ENCODE measurements at places on chromosomes 7 and 10.

- DNase-seq = no peak
These were observed 1.9 kb upstream of the MALRD1 start for GRCh38 chr10:19046679-19047078.

DNA sequence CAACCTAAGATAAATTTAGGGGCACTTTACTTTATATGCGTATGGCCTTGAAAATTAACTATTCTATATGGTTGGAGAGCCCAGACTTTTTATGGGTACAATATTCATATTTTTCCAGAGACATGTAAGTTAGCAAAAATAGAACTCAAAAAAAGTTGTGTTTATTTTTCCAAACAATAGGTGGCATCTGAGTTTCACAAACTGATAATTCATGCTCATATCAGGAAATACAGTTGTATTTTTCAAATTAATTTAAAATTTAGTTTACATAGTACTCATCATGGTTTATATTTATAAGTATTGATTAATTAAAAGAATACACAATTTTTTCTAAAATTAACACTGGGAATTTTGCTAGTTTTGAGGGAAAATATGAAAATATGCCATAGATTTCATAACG is 34.6 kb downstream of the ANKRD7 start:
- DNase-seq = no peak

DNA sequence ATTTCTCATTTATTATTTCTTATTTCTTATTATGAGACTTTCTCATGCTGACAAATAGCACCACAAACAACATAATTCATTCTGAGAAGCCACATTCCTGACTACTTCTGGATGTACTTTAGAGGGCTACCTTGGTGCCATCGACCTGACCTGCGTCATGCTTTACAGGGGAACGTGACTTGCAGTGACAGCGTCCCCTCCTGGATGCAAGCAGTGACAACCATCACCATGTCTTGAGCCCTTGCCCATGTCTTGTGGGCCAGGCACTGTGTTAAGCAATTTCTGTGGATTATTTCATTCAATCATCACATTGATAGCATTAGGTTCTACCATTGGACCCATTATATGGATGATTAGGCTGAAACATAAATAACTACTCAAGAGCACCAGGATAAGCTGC is 137.0 kb downstream of the ANK3 start:
- no peak for DNase-seq

DNA sequence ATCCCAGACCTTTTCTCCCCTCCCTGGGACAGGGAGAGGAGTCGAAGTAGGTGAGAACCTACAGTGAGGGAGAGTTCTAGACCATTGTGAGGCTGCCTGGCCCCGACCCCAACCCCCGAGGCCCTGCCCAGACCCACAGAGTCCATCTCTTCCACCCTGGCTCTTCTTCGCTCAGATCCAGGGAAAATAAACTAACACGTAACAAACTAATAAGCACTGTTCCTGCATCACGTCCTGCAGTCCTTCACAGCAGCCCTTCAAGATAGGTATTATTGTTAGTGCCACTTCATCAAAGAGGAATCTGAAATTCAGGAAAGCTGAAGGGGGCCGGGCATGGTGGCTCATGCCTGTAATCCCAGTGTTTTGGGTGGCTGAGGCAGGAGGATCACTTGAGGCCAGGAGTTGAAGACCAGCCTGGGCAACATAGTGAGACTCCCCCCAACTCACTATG is at the start of gene SPACDR:
Gene SPACDR (minus strand): TSS at position 51 of the 451 bp plus-strand sequence. CDS start 235 bp downstream, outside the sequence.
- DNase-seq = no peak

DNA sequence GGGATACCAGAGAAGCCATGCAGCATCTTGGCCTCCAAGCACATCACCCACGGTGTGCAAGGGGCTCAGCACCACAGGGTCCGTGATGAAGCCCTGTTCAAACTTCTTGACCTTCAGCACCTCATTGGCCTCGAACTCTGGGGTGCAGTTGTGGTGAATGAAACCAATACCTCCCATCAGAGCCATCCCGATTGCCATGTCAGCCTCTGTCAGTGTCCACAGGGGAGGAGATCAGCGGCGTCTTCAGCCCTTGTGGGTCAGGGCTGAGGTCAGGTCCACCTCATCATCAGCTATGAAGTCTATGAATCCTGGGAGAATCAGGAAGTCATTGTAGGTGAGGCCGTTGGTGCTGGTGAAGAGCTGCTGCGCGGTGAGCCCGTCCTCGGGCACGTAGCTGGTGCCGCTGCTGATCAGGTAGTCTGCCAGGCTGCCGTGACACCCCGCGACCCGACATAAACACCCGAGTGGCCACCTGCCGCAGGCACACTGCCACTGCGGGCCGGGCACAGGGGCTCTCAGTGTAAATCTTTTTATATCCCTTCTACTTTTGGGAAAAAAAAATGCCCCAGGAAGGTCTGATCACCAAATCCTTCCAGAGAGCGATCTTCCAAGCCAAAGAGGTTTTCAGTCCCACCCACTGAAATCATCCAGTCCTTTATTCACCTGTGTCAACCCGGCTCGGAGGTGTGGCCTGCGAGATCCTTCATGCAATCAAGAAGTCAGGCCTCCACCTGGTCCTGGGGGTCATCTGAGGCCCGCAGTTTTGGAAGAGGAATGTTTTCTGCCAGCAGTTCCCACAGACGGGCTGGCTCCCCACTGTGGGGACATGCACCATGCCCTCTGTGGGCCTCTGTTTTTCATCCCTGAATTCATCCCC is 144.1 kb upstream of the KCNMA1 start:
- DNase-seq = no peak

DNA sequence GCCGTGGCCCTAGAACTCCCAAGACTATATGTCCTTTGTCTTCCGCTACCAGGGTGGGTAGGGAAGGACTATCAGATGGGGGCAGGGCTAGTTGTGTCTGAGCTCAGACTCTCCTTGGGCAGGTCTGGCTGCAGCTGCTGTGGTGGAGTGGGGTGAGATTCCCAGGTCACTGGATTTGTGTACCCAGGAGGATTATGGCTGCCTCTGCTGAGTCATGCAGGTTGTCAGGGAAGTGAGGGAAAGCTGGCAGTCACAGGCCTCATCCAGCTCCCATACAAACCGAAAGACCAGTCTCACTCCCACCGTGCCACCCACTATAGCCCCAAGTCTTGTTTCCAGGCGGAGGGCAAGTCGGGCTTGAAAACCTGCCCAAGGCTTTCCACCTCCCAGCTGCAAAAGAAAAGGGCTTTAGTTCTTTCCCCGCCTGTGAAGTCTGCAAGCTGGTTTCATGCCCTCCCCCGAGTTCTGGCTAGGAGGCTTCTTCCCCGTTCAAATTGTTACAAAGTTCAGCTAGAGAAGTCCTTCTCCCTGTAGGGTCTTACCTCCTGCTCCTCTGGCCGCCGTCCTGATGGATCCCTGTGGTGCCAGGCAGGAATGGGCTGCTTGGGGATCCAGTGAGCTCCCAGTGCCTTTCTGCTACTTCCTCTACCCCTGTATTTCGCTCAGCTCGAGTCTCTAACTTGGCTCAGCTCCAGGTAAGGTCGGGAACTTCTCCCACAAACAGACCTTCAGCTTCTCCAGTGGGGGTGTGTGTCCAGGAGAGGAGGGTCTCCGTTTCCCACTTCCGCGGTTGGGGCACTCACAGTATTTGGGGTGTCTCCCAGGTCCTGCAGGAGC is 106.8 kb upstream of the FGL2 start:
- DNase-seq = no peak

GRCh38 chr10:98134431-98135221 is at the start of gene R3HCC1L:
R3HCC1L (plus strand) TSS chr10:98134657; CDS start chr10:98208115, 73,458 bp downstream.
- peak; percentile 56 for DNase-seq

DNA sequence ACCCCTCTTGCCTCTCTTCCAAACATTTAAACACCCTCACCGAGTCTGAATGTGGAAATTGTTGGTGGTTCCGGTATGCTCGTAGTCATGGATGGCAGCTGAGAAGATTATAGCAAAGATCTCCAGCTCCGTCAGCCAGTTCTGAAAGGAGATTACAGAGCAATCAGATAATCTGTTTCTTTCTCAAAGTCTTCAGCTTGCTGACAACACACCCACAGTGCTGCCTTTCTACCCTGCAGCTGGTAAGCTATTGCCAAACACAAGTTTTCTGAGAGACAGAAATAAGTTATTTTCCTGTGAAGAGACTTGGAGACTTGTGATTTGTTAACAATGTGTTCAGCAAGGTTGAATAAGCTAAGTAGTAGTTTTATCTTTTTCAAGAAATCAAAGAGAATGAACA is 163.6 kb downstream of the PPP1R17 start:
- DNase-seq = no peak

DNA sequence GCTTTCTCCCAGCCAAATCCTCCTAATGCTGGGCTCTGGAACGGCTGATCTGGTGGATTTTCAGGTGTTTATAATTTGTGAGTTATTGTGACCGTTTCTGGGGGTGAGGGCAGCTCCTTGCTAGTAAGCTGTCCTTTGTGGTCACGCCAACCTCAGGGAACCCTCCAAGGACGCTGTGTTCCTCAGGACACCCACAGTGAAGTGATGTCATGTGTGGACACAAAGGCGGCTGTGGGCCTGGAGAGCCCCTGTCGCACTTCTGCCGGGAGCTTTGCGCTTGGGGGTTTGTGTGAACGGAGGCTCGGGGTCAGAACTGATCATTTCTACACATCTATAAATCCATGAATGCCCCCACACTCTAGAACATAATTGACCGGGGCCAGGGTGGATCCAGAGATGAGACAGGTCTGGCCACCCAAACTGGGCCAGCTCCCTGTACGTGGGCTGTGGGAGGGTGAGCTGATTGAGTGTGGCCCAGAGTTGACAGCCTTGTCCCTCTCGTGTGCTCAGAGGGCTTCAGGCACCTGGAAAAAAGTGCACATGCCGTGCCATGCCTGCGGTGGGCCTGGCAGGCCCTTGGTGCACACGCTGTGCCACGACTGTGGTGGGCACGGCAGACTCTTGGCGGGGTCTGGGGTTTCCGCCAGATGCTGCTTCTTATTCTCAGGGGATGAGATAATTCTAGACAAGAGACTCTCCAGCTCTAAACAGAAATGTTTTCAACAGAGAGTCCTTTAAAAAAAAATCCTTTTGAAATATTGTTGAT is 130.2 kb downstream of the VIPR2 start:
- no peak for DNase-seq

GRCh38 chr7:30836991-30837390 is 65.8 kb downstream of the MINDY4 start:
- DNase-seq = no peak

DNA sequence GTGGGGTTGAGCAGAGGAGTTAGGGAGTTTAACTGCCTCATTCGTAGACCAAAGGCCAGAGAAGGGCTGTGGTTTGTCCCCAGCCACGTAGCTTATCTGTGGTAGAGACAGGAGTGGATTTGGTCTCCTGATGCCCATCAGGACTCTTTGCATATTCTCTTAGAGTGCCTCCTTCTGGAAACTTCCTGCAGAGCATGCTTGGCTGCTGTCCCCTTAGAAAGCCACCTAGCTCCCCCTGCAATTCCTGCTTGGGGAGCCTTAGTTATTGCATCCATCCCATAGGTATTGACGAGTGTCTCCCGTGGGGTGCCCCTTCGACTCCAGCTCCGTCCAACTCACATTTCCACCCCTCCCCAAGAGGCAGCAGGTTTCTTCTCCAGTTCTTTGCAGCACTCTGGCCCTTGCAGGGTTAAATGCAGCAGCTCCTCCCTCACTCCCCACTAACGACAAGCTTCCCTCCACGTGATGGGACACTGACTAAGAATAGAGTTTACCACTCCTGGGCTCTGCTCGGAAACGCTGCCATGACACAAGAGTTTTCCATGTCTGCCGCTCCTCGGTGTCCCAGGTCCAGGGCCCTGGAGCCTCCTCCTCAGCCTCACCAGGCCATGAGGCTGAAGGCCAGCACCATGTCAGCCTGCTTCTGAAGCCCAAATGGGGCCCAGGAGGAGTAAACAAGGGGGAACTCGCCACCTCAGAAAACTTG is 147.8 kb upstream of the UNC5B start:
- DNase-seq = no peak

- DNase-seq = no peak
These were observed 12.6 kb downstream of the PDGFA start for GRCh38 chr7:506921-507622.

- DNase-seq = no peak
These were observed 139.0 kb downstream of the ELFN1 start for GRCh38 chr7:1809070-1809469.

DNA sequence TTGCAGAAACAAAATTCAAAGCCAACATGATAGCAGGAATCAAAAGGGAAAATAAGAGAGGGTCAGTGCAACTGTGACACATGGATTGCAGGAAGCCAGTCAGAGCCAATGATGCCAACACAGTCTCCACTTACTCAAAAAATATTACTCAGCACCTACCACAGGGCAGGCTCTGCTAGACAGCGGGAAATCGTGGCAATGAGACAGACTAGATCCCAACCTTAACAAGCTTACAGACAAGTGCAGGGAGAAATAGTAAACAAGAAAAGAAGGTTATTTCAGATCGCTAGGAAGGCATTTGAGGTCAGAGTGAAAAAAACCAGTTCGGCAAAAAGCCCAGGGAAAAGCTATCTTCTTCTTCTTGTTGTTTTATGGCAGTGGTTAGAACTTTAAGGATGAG is 45.2 kb upstream of the NPFFR1 start:
- no peak for DNase-seq

GRCh38 chr10:113027574-113028455 is 77.8 kb downstream of the TCF7L2 start:
- DNase-seq = no peak

DNA sequence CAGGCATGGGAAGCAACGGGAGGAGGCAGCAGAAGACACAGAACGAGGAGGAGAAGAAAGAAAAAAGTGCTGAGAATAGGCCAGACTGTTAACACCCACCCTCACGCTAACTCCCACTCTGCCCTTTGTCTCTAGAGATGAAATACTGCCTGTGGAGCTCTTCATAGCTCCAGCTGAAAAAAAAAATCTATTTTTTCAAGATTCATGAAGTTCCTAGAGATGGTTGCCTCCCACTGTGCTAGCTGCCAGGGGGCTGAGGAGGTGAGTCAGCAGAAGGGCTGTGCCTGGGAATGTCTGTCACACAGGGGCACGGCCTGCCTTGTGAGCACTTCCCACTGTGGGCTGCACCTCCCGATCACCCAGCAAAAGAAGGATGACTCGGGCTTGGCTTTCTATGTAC is 144.5 kb downstream of the RNF216 start:
- DNase-seq = peak; percentile 80

GRCh38 chr10:82949816-82950575 is 1075.0 kb downstream of the NRG3 start:
- DNase-seq = no peak

- DNase-seq = no peak
These were observed 237.6 kb upstream of the TCERG1L start for GRCh38 chr10:131549116-131549515.

GRCh38 chr10:23155169-23155568 is 36.9 kb upstream of the PTF1A start:
- no peak for DNase-seq

DNA sequence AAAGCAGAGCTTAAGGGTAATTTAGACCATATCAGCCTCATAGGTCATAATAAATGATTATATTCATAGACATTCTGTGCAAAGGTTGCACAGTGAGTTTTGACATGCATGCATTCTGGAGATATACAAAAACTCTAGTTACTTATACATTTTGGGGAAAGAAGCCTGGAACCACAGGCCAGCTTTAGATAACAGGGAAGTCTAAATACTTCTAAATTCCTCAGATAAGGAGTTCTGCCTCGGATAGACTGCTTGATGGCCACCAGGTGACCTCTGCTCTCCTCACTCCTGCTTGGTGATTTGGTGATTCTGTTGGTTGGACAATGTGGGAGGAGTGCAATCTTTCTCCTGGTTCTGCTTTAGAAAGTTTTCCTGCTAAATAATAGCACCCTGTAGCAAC is 77.9 kb downstream of the SGMS1 start:
- DNase-seq = no peak

All from HFF-Myc (cell line).